Activated naive CD4-positive, alpha-beta T cell treated with Interleukin-2 at 50 U/mL for 16 hours (primary cell): ENCODE measurements at places on chromosomes 7 and 10.

GRCh38 chr10:24414597-24414996 is 205.7 kb downstream of the KIAA1217 start:
- DNase-seq, result no peak

GRCh38 chr7:46186131-46186530 is 265.1 kb upstream of the IGFBP3 start:
- no peak for DNase-seq

DNA sequence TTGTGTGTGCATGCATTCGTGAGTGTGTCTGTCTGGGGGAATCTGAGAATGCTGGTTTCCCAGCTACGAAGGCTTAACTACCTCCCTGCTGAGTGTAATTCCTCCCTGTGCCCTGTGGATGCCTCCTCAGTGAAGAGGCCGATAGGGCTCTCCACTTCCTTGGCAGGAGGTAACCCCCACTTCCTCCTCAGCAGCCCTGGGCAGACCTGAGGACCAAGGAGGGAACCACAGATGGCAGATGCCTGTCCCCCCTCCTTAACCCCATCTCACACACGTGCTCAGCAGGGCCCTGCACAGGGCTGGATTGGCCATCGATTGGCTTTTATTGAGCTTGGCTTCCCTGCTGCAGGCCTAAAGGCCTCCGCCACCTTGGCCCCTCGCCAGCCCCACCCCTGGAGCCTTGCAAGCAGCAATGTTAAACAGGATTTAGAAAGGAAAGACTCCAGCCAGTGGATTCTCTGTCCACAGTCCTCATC is 45.6 kb upstream of the LRRC4 start:
- DNase-seq, result no peak

- DNase-seq, result no peak
Measured at GRCh38 chr7:29343399-29343798, 148.8 kb downstream of the CHN2 start.

GRCh38 chr7:40680657-40681056 is 545.9 kb downstream of the SUGCT start:
- no peak for DNase-seq
